Muscle of leg (tissue), 16 donors: ENCODE measurements at places on chromosomes 2 and 18.

GRCh38 chr2:95323347-95324155 is 26.4 kb downstream of the KCNIP3 start:
- no peak for DNase-seq

DNA sequence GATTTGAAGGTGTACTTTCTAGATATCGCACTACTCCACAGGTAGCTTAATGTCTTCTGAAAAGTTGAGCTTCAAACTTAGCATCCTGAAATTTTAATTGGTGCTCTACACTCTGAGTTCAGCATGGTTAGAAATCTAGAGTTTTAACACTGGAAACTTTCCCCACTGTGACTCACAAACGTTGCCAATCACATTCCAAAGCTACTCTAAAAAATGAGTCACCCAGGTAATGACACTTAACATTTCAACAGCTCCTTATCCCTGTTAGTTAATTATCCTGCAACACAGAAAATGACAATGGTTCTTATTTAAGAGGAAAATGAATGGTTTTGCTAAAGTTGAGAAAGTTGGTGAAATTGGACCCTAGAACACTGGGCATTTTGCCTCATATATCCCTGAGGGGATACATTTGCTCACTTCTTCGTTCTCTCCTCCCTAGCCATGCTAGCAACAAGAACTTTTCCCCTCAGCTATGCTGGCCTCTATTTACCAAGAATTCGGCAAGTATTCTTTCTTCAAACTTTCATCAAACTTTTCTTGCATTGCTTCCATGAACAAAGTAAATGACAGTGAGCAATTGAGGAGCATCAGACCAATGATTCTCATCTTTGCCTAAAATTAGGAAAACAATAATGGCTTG is 1024.1 kb upstream of the KLHL29 start:
- no peak for DNase-seq

GRCh38 chr2:7567646-7568045 is 650.4 kb downstream of the RNF144A start:
- no peak for DNase-seq

DNA sequence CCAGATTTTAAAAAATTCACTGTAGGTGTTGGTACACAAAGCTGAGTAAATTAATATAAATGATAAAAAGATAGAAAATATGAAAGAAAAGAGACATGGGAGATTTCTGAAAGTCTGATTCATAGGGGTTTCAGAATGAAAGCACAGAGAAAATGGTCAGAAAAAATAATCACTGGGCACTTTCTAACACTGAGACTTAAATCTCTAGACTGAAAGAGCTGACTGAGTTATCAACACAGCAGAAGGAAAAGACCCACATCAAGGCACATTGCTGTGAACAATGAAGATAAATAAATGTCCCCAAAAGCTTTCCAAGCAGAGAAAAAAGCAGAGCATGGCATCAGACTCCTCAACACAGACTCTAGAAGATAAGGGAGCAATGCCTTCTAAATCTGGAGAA is 277.2 kb downstream of the BCL2 start:
- DNase-seq = no peak

GRCh38 chr2:48199070-48199469 is 292.8 kb upstream of the FBXO11 start:
- DNase-seq = no peak

- DNase-seq = peak; percentile 73
These were observed 422.1 kb upstream of the SETBP1 start for GRCh38 chr18:44258576-44258975.

- DNase-seq = peak; percentile 12
These were observed 219.2 kb upstream of the UBE2E3 start for GRCh38 chr2:180761224-180761623.

DNA sequence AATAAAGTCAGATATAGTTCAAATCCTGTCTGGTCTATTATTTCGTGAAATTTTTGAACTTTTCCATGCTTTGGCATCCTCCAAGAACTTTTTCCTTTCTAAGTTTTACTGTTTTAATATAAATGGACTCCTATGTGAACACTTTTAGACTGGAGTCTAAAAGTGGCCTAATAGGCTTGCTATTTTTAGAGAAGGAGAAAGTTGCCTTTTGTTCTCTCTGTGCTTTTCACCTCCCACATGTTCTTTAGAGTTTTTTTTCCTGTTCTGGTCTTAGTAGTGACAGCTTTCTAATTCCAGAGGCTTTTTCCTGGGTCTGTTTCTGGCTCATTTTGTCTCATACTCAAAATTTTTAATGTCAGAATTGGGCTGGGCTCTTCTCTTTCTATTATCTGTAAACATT is 72.2 kb downstream of the ADAM23 start:
- DNase-seq = no peak

DNA sequence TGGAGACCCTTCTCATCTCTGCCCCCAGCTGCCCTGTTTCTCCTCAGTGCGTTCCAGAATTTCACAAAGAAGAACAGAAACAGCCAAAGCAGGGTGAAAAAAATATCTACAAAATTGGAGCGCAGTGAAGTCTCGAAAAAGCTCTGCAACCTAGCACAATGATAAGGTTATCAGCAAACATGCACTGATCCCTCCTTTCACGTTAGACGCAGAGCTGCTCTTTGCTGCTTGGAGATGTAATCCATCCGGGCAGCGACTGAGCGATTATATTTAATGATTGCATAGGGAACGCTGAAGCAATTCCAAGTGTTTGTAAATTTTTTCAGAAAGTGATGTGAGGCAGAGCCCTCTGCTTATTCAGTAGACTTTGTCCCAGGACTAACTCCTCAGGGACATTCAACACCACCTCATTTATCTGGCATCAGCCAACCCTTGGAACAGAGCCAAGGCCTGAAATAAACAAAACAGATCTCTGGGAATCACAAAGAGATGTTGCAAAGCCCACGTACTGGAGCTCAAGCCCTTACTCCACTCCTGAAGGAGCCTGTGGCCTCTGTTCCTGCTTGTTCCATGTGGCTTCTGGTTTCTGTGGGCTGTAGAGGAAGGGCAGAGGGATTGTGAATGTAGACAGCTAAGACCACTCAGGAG is 172.6 kb upstream of the BCL2L11 start:
- peak; percentile 82 for DNase-seq

DNA sequence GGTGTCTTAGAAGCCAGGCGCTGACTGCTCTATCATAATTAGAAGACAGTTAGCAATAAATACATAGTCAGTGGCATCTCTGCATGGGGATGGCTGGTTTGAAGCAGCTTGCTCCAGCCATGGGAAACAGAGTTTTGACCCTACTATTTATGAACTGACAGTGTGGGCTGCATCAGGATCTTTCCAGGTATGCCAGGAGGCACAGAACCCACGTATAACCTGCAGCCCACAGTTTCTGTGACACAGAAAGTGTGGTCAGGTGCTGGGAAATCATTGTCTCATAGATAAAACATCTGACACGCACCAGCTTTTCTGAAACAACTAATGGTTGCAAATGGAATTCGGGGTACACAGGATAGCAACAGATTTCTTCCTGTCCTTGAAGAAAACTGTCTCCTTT is 34.7 kb downstream of the INPP4A start:
- DNase-seq = no peak

GRCh38 chr2:80634590-80634989 is 330.0 kb upstream of the LRRTM1 start:
- no peak for DNase-seq

DNA sequence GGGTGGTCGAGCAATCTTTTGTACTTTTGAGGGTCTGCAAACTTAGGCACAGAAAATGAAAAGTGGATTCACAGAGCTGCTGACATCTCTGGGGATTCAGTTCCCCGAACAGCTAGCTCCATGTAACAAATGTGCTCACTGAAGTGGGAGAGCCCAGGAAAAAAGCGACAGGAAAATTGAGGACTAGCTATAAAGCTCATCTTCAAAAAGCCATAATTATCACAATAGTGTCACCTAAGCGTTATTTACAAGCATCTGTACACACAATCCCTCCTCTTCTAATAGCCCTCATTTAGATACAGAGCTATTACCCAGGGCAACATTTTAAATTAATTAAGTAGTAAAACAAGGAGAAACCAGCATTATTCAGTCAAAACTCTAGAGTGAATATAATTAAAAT is 36.1 kb downstream of the RNF152 start:
- no peak for DNase-seq

- DNase-seq = no peak
These were observed 30.1 kb downstream of the SLC8A1 start for GRCh38 chr2:40421631-40422297.

GRCh38 chr18:11850821-11851145 is 430 bp upstream of the CHMP1B start:
- peak; percentile 93 for DNase-seq

GRCh38 chr2:195382186-195382585 is 274.8 kb upstream of the SLC39A10 start:
- DNase-seq = no peak

GRCh38 chr2:202765436-202765835 is 106.1 kb downstream of the ICA1L start:
- DNase-seq = no peak

DNA sequence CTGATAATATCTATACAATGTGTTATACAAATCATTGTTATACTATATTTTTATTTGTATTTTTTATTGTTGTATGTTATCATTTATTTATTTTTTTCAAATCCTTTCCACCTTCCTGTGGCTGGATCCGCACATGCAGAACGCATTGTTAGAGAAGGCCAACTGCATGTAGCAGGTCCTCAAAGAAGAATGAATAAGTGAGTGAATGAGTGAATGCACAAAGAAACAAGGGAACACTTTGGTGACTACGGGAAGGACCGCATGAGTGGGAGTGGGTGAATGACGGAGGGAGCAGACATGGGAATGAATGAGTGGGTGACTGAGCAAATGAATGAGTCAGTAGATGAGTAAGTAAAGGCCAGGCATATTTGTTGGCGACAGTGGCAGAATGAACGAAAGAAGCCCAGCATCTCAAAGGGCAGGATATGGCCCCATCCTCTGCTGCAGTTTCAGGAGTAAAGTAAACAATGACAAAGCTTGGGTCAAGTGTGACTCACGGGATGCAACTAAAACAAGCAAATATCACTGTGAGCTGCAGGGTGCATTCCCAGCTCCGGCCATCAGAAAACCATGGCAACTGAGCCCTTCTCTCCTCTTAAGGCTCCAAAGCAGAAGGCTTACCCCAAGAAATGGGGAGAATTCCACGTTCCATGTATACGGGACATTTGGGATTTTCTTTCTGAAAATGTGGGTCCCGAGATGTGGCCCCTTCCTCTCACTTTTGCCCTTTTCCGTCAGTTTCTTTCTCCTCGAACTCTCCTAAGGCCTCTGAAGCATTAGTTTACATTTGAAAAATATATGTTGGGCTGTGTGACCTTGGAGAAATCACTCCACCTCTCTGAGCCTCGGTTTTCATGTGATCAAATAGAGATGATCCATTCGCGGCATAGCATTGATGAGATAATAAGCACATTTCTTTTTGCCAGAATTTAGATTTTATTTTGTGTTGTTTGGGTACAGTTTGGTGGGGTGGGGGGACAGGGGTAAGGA is 24.5 kb downstream of the KCNF1 start:
- no peak for DNase-seq

GRCh38 chr2:23593752-23594459 is 208.9 kb downstream of the KLHL29 start:
- no peak for DNase-seq

DNA sequence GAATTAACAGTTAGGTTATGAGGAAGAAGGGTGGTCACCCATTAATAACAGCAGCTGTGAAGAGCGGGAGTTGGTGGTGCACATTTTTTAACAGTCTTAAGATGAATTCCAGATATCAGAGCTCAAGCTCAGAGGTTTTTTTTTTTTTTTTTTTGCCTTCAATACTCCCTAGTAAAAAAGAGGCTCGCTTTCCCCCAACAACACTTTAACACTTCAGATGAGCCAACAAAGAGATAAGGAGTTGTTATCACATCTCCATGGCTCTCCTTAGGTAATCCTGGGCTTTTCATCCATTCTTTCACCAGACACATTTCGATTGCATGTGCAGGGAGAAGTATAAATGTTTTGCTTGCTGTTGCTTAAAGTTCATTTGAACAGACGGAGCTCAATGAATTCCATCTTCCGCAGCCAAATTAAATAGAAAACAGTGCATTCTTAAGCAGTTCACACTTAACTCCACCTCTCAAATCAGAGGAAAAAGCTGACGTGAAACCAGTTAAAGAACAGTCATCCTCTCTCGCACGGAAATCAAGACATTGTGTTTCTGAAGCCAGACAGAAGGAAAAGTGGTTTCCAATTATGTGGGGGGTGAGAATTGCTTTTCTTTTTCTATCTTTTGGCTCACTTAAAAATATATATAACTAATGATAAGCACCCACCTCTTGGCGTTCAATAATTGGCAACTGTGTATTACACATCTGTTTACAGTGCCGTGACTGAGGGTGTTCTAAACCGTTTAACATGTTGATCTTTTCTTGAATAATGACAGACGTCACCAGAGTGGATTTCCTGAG is 118.2 kb downstream of the ZNF521 start:
- peak; percentile 70 for DNase-seq

DNA sequence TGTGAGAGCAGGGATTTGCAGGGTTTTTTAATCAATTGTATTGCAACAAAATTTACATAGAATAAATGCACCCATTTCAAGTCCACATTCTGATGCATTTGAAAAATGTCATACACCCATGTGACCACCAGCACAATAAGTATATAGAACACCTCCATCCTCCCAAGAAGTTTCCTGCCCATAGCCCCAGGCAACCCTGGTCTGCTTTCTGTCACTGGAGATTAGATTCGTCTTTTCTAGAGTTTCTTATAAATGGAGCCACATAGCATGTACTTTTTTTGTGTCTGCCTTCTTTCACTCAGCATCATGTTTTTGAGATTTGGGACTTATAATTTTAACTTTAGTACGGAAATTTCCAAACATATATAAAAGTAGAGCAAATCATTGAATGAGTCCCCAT is 127.2 kb upstream of the EPAS1 start:
- no peak for DNase-seq

- DNase-seq = no peak
These were observed 18.3 kb downstream of the AAK1 start for GRCh38 chr2:69625078-69625795.

DNA sequence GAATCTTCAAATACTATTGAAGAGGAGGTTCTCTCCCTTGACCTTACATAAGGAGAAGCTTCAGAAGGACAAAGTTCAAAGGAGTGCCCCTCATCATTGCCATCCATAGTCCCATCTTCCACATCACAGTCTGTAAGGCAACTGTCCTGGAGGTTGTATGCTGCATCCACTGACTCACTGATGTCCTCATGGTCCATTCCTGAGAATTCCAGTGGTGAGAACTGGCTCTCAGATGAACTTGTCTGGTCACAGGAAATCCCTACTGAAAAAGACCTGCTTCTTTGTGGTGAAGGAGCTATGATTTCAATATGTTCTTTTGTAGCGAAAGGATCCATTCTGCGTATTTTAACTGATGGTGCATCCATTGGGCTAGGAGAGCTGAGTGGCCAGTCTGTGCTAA is 52.2 kb downstream of the EIF2AK3 start:
- DNase-seq = no peak

GRCh38 chr18:32759611-32760167 is 13.1 kb downstream of the KLHL14 start:
- DNase-seq = no peak
